ENCODE measurements at places on chromosomes 16 and 17. TPM values are rescaled to one million over a fixed set of nuclear protein-coding genes. Genes with fewer than 3 reads are reported as not detected.

The TMEM204 gene
- 9.4 TPM for total RNA-seq

The SULT1A4 gene
- 6.1 TPM for total RNA-seq

The CACNA1H gene
- total RNA-seq, result 33.3 TPM

The KRTAP9-4 gene
- not detected for total RNA-seq

- no peak overlapping the region for H3K4me3 ChIP-seq
- no peaks in the 10 kb centered on the region for H3K4me1 ChIP-seq
- peaks cover 73% of the 10 kb centered on the region for H3K27me3 ChIP-seq
- no peak for DNase-seq
These were observed 265.8 kb upstream of the TNRC6C start for GRCh38 chr17:77692571-77693161.

DNA sequence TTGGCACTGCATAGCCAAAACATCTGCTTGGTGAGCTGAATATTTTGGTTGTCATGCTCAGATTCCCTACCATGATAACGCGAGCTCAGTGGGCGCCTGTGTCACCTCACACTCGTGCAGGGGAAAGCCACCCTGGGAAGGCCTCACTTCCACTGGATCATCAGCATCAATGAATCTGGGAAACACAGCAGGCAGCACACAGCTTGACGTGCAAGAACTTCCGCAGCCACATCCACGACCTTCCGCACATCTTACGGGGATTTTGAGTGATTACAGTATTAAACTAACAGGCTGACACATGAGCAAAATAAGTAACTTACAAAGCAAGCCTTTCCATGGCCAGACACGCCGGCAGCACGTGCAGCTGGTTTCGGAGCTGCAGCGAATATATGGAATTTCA, 54.7 kb upstream of the FOXF1 start:
- H3K4me3 ChIP-seq, result no peak overlapping the region
- DNase-seq, result no peak
- H3K27ac ChIP-seq, result no peak overlapping the region
- H3K4me1 ChIP-seq, result peaks cover 9% of the 10 kb centered on the region
- H3K27me3 ChIP-seq, result no peaks in the 10 kb centered on the region
- H3K36me3 ChIP-seq, result no peaks in the 10 kb centered on the region

GRCh38 chr17:41988418-41988817, 21.8 kb downstream of the CNP start:
- no peak overlapping the region for H3K4me3 ChIP-seq
- no peaks in the 10 kb centered on the region for H3K27me3 ChIP-seq
- no peak overlapping the region for H3K27ac ChIP-seq
- no peaks in the 10 kb centered on the region for H3K4me1 ChIP-seq
- no peak for DNase-seq

- H3K27ac ChIP-seq, result peak overlapping the region; percentile 21
- H3K4me1 ChIP-seq, result peaks cover 50% of the 10 kb centered on the region
- peaks cover 64% of the 10 kb centered on the region for H3K36me3 ChIP-seq
- no peak overlapping the region for H3K4me3 ChIP-seq
These were observed 6.7 kb downstream of the HSPB9 start for GRCh38 chr17:42129109-42129837.

GRCh38 chr16:15866451-15866850, 9.6 kb upstream of the MYH11 start:
- peaks cover 63% of the 10 kb centered on the region for H3K36me3 ChIP-seq
- no peaks in the 10 kb centered on the region for H3K4me1 ChIP-seq
- no peak overlapping the region for H3K4me3 ChIP-seq
- no peak for DNase-seq
- no peaks in the 10 kb centered on the region for H3K27me3 ChIP-seq
- no peak overlapping the region for H3K27ac ChIP-seq

- peak overlapping the region; percentile 62 for H3K27ac ChIP-seq
- H3K36me3 ChIP-seq, result no peaks in the 10 kb centered on the region
- no peak overlapping the region for H3K4me3 ChIP-seq
- no peaks in the 10 kb centered on the region for H3K27me3 ChIP-seq
These were observed 119.8 kb downstream of the PRKCA start for GRCh38 chr17:66422186-66422585.

- peak within 1 kb of the TSS; percentile 1 for H3K4me3 ChIP-seq
- H3K36me3 ChIP-seq, result no peaks in the 10 kb centered on the region
- H3K27me3 ChIP-seq, result peaks cover 97% of the 10 kb centered on the region
- peaks cover 46% of the 10 kb centered on the region for H3K4me1 ChIP-seq
These were observed at the start of gene HOXB13 for GRCh38 chr17:48728232-48729231. HOXB13 (minus strand) TSS chr17:48728750; CDS start chr17:48728593, 157 bp downstream.
